ENCODE measurements at places on chromosomes 3 and 15.
A peak's percentile ranks its signal among the peaks of the same experiment; 100 is the strongest.

DNA sequence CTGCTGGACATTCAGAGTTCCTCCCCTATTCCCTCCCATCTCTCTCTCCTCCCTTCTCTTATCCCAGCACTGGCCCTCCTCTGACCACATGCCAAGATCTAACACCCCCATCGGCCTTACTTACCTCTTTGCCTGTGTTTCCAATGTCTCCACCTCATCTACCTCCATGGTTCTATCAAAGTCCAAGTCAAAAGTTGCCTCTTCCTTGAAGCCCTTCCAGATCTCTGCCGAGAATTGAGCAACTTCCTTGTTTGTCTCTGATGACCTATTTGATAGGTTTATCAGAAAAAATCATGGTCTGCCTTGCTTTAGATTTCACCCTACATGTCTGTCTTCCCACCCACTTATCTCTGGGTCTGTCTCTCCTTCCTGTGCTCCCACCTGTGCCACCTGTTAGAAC lies 69.7 kb upstream of the ITGA11 start:
- DNase-seq, result no peak

GRCh38 chr3:180909369-180910127 lies 2.9 kb upstream of the FXR1 start:
- DNase-seq, result no peak

GRCh38 chr3:64223791-64224745 lies 1.2 kb downstream of the PRICKLE2 start:
- DNase-seq, result peak; percentile 26

GRCh38 chr3:111639316-111639715 lies 44.2 kb upstream of the ZBED2 start:
- DNase-seq, result no peak

GRCh38 chr3:26653811-26654425 lies 31.3 kb downstream of the LRRC3B start:
- DNase-seq, result no peak

GRCh38 chr3:71905426-71905825 lies 120.5 kb upstream of the PROK2 start:
- no peak for DNase-seq
